ENCODE measurements at places on chromosomes 2 and 18. TPM values are rescaled to one million over a fixed set of nuclear protein-coding genes. Genes with fewer than 3 reads are reported as not detected.

Gene NOSTRIN
- polyA plus RNA-seq, result 32.8 TPM

DNA sequence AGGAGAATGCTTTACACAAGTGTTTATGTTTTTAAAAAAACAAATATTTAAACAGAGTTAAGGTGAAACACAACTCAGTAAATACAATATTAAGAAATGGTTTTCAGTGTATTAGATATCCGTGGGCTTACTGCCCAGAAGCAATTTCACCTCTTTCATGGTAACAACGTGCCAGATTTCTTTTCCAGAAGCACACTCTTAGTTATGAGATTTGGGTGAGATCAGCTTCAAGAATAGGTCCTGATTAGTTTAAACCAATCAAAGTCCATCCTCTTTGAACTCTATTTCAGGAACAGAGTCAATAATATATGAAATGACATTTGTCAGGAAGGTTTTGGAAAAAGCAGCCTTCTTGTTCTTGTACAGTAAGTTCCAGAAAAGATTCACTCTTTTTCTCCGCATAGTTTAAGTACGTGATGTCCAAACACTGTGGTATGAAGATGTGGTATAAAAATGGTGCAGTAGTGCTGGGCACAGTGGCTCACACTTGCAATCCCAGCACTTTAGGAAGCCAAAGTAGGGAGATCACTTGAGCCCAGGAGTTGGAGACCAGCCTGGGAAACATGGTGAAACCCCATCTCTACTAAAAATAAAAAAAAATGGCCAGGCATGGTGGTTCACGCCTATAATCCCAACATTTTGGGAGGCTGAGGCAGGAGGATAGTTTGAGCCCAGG, 14.7 kb downstream of the USP34 start:
- no peak for DNase-seq

GRCh38 chr2:239602290-239603282, 201.8 kb upstream of the HDAC4 start:
- no peak for DNase-seq

DNA sequence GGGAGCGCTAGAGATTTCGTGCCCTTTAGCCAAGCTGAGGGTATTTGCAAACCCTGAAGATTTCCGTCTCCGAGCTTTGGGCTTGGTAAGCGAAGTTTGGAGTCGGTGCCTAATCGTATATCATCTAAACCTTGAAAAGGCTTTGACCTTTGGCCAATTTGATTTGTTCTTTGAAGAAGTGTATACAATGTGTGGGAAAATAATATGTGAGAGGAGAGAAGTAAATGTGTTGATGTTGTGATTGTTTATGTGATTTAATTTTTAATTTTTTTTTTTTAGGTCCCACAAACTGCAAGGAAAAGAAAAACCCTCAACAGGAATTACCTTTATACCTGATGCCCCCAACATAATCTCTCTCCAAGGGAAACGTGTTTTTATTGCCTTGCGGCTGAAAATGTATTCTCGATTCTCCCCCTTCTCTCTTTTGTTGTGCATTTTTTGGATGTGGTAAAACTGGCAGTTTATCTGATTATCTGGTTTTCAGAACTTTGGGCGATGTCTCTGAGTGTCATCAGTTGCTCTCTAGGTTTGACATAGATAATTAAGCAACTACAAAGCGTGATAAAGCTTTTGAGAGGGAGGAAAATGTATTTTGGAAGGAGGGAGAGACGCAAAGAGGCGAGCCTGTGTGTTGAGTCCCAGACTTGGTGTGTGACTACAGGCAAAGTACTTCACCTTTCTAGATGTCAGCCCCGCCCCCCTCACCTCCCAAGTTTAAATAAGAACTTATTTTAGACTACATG, 912 bp upstream of the FBXO11 start:
- DNase-seq, result no peak

DNA sequence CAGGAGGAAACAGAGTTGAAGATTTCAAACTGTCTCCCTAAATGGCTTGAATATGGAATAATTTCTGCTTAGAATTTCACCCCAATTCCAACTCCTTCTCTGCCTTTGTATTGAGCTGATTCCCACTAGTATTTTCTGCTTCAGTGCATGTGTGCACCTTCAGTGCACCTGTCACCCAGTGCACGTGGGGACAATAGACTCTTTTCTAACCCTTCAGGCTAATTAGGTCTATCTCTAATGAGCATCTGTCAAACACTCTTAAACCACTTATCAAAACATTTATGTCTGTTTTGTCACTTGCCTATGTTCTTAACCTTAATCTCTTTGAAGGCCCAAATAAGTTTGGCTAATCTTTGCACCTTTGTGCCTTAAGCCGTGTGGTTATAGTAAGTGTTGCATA, 232.0 kb upstream of the NETO1 start:
- DNase-seq, result no peak

DNA sequence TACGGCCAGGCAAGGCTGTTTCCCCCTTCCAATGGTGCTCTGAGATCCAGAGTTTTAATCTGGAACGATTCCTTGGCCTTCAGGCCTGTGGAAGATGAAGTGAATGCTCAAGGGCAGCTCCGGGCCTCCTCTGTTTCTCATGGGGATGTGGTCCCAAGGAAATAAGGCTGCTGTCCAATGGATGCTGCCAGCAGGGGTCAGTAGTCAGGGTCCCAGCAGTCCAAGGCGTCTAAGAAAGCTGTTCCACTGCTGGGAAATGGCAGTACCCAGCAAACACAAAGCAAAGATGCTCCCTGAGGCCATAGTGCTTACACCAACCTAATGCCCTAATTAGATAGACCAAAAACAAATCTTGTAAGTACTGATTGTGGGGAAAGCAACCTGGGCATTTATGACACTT, 12.5 kb downstream of the NMS start:
- DNase-seq, result no peak

GRCh38 chr2:60496956-60497355, 56.5 kb downstream of the BCL11A start:
- DNase-seq, result no peak

- DNase-seq, result no peak
These were observed 60.2 kb downstream of the DNMT3A start for GRCh38 chr2:25281522-25281921.

- DNase-seq, result peak; percentile 15
These were observed at the start of gene PSD4 for GRCh38 chr2:113173542-113174375. Gene PSD4 (plus strand): TSS chr2:113173971. CDS start chr2:113182457, 8,486 bp downstream.

Data from right lung (tissue), 10 donors.